ENCODE measurements at places on chromosomes 12 and 14. TPM values are rescaled to one million over a fixed set of nuclear protein-coding genes. Genes with fewer than 3 reads are reported as not detected.

The TRPV4 gene
- 5.6 TPM for total RNA-seq

The CLEC1B gene
- not detected for total RNA-seq

The FRMD6 gene
- 114 TPM for total RNA-seq

The PLEKHG7 gene
- not detected for total RNA-seq

The DENR gene
- 18.2 TPM for total RNA-seq

The WDR20 gene
- total RNA-seq, result 24.8 TPM

The SLC5A8 gene
- not detected for total RNA-seq

The REM2 gene
- total RNA-seq, result 3.9 TPM

The MFAP5 gene
- 159 TPM for total RNA-seq

The DEGS2 gene
- total RNA-seq, result 19.9 TPM

The PTGER2 gene
- total RNA-seq, result 10.3 TPM

The PTCSC3 gene
- not detected for total RNA-seq

The FGD4 gene
- total RNA-seq, result 38.3 TPM
